Amniotic epithelial cell (primary cell): ENCODE measurements at places on chromosomes 3 and 15.

DNA sequence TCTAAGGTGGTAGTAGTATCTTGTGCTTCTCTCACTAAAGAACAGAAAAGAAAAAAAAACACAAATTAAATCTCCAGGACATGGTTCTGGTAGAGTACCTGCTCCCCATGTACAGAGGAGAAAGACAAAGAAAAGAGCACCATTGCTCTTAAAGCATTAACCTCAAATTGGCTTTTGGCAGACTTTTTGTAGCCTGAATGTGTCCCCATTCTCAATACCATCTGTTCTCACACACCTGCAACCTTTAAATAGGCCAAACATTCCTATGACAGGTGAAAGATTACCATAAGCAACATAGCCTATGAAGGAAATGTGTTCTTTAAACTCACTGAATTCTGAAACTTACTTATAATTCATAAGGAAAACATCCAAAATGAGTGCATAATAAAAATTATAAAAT is 68.0 kb downstream of the TIPARP start:
- no peak for DNase-seq

DNA sequence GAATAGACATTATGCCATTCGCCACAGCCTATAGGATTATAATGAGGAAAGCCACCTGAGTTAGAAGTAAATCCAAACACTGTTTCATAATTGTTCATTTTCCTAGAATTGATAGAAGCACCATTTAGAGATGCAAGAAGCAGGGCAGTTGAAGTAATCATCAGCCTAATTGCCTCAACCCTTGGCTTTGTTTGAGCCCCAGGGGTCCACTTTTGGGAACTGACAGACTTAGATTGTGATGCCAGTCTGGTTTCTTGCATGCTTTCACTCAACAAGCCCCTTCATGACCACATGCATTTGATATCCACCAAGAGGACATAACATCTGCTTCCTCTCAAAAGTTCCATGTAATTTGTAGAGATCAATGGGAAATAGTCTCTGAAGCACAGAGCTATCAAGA is 97.2 kb upstream of the COL8A1 start:
- no peak for DNase-seq

- DNase-seq: no peak
Measured at GRCh38 chr3:138195481-138195880, 8.4 kb downstream of the ARMC8 start.

DNA sequence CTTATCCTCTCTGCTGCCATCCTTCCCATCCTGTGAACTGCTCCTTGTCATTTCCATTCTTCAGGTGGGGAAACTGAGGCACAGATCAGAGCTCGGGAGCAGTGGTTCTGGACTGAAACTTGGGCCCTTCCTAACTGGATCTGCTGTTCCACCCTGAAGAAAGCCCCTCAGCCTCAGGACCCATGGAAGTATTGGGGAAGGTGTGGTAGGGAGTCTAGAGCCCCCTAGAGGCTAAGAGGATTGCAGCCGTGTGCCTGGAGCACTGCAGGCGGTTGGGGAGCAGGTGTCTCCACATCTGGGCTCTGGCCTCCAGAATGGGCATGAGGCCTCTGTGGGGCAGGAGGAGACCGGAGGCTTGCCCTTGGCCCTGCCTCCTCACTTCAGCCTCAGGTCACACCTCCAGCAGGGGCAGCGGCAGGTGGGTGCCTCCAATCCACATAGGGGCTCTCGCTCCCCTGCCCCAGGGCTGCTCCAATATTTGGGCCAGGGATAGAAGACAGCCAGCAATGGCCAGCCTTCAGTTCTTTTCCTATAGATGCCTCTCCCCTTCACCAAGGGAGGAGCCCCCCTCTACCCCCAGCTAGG is 28.1 kb downstream of the DNAJB8 start:
- no peak for DNase-seq

GRCh38 chr3:54999159-54999558 is 71.3 kb upstream of the LRTM1 start:
- DNase-seq: peak; percentile 90

- DNase-seq: no peak
Measured at GRCh38 chr3:107976202-107976800, 114.5 kb downstream of the CD47 start.

- no peak for DNase-seq
Measured at GRCh38 chr15:40543631-40544294, 21.1 kb downstream of the CCDC32 start.

GRCh38 chr15:29337156-29337959 is 67.7 kb upstream of the NSMCE3 start:
- no peak for DNase-seq

- peak; percentile 93 for DNase-seq
Measured at GRCh38 chr15:60932051-60932915, 296.8 kb downstream of the RORA start.

- DNase-seq: no peak
Measured at GRCh38 chr15:67879440-67880129, 39.7 kb upstream of the RNU6-1 start.

GRCh38 chr15:64571857-64572291 is 111.5 kb downstream of the ZNF609 start:
- DNase-seq: no peak

DNA sequence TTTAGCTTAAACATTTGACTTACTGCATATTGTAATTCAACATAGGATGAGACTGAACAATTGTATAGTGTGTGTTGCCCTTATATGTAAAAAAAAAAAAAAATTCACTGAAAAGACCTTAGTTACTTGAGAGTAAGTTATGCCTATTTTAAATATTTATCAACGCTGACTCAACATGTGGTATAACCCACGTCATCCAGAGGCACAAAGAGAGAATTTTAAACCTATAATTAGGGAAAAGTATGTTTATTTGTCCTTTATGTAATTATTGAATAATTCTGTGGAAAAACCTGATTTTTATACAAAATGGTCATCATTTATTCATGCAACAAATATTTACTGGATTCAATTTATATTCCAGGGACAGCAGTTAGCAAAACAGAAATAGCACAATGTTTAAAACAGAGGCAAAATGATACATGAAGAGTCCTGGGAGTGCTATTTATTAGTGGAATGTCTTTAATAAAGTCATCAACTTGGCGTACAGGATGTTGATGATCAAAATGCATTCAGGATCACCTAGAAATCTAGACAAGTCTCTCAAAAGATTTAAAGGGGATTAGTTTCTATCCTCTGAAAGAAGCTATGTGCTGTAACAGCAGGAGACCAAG is 223.7 kb downstream of the PCCB start:
- peak; percentile 41 for DNase-seq

DNA sequence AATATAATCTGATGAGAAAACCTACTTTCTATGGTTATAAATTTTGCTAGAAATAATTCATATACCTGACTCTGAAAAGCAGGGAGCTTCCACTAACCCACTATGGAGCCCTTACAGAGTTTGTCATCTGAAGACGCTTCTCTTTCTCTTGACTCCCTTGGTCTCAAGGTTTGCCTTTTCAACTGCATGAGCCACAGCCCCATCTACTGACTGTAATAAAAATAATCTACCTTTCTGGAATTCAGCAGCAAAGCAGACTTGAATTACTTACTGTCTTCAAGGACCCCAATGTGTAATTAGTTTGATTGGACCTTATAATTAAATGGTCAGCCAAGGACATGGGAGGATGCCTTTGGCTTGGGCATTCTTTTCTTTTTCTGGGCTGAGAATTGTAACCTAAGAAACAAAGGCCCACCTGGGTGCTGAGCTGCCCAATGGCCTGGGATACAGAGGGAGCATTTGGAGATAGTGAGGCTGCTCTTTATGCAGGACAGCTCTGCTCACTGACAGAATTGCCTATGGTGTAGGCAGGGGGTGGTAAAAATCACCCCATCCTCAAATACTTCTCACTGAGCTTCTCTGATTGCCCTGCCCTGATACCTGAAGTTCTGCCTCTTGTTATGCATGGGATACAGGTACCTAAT is 178.6 kb upstream of the TRIM42 start:
- DNase-seq: no peak

DNA sequence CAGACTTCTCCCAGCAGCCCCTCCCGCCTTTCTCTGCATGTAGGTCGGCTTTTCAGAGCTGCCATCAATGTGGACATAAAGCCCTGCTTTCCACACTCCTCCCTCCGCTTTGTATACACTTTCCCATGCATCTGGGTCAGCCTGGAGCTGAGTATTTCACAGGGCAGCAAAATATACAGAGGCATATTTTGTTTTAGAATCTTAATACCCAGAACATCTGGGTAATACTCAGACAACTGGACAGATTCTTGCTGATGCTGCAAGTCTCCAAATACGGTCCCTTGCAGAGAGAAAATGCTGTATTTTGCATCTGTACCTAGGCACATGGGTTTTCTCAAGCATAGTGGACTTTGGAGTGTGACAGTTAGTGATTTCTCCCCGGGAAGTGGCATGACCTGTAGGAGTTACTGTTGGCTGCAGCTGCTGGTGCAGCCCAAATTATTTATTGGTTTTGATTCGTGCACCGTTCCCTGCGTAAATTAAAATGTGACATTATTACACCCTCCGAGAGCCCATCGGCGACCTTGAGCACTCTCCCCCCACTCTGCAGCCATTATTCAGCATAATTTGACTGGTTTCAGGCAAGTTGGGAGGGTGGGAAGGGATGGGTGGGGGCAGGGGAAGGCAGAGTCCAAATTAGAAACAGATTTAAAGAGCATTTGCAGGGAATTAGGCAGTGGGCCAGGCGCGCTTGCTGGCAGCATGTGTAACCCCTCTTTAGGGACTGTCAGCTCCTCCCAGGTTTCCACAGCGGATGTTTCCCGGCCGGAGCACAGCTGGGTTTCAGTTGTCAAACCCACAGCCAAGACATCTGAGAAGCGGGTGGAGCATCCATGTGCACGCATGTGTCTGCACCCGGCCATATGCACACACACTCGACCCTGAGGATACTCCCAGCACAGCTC is 100.8 kb downstream of the CPN2 start:
- no peak for DNase-seq

GRCh38 chr3:124993466-124993865 is 58.9 kb upstream of the MUC13 start:
- DNase-seq: peak; percentile 42

GRCh38 chr3:195156286-195156890 is 114.6 kb downstream of the XXYLT1 start:
- DNase-seq: no peak

GRCh38 chr15:87478687-87479072 is 777.9 kb downstream of the NTRK3 start:
- no peak for DNase-seq

- no peak for DNase-seq
Measured at GRCh38 chr3:116035429-116035828, 409.9 kb downstream of the LSAMP start.

DNA sequence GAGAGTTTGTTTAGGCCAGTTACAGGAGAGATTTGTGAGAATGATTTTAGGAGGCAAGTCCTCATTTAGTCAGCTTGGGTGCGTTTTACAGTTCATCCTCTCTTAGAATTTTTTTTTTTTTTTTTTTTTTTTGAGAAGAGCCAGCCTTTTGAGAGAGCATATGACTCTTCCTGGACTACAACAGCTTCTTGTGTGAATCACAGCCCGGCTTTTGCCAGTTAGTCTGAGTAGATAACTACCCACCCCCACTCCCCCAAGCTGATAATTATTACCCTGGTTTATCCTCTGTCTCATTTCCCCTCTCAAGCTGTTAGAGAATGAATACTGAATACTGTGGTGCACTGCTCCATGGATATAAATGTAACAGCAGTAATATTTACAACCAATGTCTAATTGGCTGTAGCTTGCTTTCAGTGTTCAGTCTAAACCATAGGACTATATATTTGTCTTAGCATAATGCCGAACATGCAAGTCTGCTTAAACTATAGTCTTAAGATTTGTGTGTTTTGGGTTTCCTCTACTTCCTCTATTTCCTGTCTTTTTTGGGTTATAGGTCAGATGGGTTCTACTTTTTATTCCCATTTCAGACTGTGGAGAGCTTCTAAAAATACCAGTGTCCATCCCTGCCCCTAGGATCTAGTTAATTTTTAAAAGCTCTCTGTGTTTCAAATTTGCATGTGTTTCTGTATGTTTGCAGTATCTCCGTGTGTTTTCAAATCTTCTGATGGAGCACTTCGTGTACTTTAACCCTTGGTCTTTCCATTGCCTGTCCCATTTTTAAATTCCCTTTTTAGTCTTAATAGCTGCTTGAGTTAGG is 8.0 kb downstream of the CHD2 start:
- peak; percentile 89 for DNase-seq
